H4 (cell line): ENCODE measurements at places on chromosomes 1 and 21. TPM values are rescaled to one million over a fixed set of nuclear protein-coding genes. Genes with fewer than 3 reads are reported as not detected.
A peak's percentile ranks its signal among the peaks of the same experiment; 100 is the strongest.

DNA sequence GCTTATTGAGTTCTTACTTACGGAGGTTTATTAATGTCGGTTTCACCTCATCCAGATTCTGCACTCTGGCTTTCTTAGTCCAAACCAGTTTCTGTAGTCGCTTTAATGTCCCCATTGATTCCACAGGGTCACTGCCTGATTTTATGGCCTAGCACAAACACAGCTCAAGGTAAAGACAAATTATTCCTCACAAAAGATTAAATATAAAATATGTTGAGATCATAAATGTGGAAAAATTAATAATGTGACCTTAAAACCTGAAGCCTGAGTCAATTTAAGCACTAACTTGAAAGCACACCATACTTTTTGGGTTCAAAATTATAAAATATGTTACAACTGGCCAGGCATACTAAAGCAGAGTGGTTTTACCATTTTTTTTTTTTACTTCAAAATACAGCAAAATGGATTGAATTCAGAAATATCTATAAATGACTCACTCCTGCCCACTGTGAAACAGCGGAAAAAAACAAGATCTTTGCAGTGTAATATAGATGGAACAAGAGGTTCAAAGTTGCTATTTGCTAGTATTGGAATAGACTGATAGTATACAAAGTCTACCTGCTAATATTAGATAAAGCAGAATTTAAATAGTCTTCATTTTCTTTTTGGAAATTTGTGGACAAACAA is 37.6 kb upstream of the SAMSN1 start:
- DNase-seq = no peak

- DNase-seq = no peak
Measured at GRCh38 chr21:32452641-32453040, 40.1 kb downstream of the EVA1C start.

GRCh38 chr1:77424236-77424635 is 142.4 kb downstream of the AK5 start:
- no peak for DNase-seq

DNA sequence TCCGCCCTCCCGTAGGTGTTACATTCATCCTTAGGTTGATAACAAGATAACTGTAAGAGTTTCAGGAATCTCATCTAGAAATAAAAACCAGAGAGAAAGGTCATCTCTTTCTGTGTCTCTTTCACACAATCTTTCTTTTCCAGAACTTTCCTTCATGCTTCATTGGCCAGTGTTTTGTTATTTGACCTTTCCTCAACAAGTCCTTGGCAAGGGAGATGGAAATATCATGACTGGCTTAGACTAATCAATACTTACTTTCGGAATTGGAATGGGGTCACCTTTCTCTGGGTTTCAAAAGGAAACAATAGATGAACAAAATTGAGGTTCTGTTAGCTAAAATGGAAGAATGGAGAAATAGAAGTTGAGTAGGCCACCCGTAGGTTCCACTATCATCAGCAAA is 72.9 kb upstream of the PPP2R5A start:
- DNase-seq = no peak

DNA sequence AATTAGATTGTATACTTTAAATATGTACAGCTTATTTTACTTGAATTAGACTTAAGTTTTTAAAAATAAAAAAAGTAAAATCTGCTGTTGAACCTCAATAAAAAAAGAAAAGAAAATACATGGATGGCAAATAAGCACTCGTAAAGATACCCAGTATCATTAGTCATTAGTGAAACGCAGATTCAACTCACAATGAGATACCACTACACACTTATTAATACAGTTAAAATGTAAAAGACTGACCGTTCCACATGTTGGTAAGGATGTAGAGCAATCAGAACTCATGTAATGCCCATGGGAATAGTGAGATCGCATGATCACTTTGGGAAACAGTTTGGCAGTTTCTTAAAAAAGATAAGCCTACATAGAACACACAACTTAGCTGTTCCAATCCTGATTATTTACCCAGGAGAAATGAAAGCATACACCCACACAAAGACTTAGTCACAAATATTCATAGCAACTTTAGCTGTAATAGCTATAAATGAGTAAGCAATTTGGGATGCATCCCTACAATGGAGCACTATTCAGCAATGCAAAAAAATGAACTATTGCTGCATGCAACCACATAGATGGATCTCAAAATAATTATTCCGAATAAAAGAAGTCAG is 7.3 kb downstream of the SH2D1B start:
- DNase-seq = no peak

DNA sequence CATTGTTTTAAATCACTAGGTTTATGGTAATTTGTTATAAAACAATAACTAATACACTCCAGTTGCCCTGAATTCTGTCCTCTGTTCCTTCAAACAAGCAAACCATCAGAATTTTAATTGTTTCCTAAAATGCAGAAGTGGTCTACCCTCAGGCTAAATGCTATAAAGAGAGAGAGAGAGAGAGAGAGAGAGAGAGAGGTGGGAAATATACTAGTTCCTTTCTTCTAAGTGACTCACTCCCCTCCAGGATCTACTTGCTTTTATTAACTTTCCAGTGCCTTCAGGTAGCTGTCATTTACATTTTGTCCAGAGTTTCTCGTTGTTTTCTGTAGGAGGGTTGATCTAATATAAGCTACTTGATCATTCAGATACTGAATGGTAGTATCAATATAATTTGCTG is 26.4 kb downstream of the LRRC53 start:
- no peak for DNase-seq

DNA sequence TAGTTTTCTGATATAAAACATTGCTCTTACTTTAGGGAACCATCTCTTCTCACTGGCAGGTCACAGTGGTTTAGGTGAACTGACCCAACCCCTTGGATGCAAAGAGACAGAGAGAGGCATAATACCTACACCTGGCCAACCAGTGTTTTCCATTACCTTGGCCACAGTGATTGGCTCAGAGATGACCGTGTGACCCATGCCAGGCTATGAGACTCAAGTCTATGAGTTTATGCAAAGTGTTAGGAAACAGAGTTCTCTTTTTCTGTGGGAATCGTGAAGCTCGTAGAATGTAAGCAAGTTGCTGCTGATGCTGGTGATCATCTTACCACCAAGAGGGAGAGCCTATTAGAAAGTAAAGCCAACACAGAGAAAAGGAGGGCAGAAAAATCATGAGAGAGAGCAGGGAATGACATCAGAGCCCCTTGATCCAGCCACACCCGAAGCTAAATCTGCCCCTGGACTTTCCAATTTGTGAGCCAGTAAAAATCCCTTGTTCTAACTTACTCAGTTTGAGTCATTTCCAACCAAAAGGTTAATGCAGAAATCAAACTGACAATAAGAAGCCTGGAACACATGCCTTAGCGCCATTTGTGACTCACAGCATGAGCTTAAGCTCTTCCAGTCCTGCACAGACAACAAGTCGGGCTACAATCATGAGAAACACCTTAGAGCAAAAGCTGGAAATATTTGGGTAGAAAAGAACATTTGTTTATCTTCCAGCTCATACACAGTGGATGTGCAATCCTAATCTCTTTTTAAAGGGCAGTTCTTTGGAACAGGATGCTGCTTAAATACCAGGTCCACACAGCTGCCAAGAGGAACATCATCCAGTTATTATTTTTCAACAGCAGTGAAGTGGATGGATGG is 81.3 kb upstream of the KAZN start:
- DNase-seq = peak; percentile 17

DNA sequence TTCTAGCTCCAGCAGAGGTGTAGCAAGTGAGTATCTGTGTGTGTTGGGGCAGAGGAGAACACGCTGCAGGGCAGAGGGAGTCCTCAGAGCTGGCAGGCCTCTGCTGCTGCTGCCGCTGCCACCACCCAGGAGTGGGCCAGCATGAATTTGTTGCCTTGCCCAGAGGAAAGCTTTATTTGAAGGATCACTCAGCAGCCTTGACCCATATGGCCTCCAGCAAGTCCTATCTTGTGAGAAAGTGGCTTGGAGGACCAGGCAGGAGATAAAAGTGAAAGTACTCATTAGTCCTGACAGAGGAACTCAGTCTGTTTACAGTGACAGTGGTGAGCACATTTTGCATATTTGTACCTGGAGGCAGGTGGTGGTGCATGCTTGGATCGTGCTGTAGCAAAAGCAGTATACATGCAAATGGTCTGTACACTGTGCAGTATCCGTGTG is 3.1 kb downstream of the TRAF5 start:
- no peak for DNase-seq

GRCh38 chr1:179779645-179780272 is 36.7 kb downstream of the FAM163A start:
- peak; percentile 38 for DNase-seq

- no peak for DNase-seq
Measured at GRCh38 chr1:235343726-235344125, 15.4 kb downstream of the GGPS1 start.

DNA sequence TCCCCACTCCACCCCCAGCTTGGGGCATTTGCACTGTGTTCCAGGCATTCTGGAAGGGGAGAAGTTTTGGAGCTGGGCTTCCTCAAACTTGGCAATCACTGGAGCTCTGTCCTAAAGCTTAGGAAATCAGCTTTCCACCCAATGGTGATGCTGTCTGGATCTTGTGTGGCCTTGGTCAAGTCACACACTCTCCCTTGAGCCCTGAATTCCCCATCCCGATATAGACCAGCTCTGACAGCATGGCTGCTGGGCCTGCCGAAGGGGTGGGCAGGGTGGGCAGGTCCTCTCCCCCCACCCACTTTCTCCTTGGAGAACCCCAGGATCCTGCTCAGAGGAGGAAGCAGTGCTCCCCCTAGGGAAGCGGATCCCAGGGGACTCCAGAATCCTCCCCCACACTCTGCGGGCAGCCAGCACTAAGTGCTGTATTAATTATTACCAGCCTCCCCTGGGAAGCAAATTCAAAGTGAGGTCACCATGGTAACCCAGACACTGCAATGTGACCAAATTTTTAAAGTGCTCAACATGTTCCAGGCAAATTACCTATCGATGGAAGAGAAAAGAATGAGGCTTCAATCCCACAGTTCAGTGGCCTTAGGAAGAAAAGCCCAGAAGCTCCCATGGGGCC is 21.3 kb upstream of the LDLRAP1 start:
- no peak for DNase-seq

DNA sequence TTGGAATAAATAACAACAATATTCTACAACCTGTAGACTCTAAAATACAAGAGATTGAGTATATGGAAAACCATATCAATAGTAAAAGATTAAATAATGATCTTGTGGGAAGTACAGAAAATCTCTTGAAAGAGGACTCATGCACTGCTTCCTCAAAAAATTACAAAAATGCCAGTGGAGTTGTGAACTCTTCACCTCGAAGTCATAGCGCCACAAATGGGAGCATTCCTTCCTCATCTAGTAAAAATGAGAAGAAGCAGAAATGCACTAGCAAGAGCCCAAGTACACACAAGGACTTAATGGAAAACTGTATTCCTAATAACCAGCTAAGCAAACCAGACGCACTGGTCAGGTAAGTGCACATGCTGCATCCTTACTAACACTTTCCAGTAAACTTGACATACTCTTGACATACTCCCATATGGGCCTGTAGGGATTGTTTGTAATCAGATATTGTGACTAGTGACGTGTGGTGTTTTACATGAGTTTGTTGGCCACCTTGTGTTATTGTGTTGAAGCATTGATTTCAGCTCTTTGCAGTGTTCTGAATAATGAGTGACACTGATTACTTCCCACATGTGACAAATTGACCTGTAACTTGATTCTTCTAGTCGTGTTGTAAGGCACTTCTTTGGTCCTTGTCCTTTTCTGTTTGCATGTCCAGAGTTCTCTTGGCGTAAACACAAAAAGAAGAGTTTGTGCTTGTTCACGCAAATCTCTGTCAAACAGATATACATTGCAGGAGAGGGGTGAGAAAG is 28.0 kb downstream of the MACO1 start:
- DNase-seq = no peak

DNA sequence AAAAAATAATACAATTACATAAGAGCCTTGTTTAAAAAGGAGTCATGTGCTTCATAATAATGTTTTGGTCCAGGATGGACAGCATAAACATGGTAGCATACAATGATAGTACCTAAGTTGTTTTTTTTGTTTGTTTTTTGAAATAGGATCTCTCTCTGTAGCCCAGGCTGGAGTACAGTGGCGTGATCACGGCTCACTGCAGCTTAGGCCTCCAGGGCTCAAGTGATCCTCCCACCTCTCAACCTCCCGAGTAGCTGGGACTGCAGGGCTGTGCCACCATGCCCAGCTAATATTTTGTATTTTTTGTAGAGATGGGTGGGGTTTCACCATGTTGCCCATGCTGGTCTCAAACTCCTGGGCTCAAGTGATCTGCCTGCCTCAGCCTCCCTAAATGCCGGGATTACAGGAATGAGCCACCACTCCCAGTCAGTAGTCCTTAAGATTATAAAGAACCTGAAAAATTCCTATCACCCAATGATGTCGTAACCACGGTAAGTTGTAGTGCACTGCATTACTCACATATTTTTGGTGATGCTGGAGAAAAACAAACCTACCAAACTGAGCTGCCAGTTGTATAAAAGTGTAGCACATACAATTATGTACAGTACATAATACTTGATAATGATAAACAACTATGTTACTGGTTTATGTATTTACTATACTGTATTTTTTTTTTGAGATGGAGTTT is 22.4 kb upstream of the RCOR3 start:
- DNase-seq = peak; percentile 61

DNA sequence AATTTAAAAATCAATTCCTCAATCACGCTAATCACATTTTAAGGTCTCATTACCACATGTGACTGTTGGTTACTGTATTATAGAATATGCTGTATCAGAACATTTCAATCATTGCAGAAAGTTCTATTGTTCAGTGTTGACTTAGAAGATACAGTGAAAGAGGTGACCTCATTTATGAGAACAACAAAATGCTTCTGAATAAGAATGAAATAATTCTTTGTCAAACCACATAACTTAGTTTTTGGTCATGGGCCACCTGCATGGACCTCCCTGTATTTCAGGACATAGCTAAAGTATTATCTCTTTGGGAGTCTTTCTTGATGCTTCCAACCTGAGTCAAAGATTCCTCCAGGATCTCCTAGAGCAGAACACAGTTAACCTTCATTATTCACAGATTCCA is 22.3 kb downstream of the MFSD2A start:
- DNase-seq = no peak

GRCh38 chr1:200535605-200536004 is 84.9 kb downstream of the KIF14 start:
- DNase-seq = peak; percentile 68

DNA sequence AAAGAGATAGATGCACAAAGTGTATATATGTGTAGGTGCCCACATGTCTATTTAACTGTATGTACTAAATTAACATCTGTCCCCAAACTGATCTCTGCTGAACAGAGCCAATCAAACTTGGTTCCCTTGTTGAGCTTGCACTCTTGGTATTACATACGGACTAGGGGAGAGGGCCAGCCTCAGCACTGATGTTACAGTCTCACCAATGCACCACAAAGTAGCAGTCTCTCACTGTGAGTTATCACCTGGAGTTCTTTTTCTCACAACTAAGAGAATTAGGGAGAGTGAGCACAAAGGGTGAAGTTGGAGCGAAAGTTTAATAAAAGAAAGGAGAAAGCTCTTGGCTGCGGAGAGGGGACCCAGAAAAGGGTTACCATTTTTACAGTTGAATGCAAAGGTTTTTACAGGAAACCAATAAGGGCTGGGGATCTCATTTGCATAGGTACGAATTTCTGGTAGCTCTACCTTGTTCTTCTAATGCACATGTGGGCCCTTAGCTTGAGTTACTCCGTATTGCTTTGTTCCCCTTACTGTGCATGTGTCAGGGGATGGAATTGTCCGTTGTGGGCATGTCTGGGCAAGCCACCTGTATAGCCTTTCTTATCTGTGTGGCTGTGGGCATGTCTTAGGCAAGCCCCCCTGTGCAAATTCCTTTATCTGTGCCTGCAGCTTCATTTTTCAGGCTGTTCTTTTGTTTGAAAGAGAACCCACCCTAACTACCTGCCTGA is 13.3 kb upstream of the CHI3L2 start:
- DNase-seq = no peak

The ATPAF1 gene
- 73.0 and 82.3 TPM in 2 replicates for total RNA-seq

The PRKACB gene
- 14.5 and 25.0 TPM in 2 replicates for total RNA-seq

The FAM177B gene
- not detected in 2 replicates for total RNA-seq
